ENCODE measurements at places on chromosomes 6 and 20.

DNA sequence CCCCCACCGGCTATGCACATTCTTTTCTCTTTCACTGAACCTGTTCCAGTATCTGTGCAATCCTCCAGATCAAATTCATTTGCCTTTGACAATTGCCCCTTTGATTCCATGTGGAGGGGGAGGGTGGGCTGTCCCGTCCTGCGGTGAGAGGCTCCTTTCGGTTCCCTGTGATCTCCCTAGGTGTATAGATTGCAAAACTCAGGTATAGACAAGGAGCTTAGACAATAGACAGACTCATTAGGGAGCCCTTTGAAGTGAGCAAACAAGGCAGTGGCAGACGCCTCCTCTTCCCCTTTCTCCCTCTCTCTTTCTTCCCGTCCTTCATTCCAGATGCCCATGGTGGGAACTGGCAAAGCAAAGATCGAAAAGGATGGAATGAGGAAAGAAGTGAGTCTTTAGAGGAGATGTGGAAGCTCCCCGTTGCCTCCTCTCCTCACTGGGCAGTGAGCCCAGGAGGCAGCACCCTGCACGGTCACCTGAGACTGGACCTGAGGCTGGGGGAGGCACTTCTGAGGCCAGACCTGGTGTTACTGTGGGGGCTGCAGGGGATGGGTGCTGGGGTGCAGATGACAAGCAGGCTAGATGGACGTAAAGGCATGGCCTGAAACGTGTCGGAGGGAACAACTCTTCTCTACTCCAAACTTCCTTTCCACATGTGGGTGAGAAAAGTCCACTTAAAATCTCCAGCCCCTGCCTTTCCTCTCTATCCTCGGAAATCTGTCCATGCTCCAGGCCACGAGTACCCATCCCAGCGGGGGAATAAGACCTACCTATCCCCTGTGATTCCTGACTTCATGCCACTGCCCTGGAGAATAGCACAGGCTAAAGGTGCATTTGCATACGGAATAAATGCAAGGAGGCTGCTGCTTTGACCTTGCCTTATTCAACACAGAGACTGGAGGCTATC lies 256.6 kb upstream of the FOXQ1 start:
- no peak for DNase-seq

DNA sequence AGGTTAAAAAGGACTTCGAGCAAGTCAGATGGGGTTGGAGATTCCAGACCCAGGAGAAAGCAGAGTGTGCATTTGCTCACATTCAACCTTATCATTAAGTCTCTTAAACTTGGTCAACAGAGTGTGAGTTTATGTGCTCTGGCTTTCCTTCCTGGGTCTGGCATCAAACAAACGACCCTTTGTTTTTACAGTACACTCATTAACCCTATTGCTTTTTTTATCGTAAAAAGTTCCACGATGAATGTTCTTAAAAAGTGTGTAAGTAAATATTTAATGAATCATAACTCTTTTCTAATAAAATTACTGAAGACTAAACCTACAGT lies 2.5 kb downstream of the FYN start:
- DNase-seq, result no peak

GRCh38 chr6:116189472-116189871 lies 63.5 kb upstream of the COL10A1 start:
- no peak for DNase-seq

GRCh38 chr6:35181308-35181932 lies 32.3 kb upstream of the SCUBE3 start:
- DNase-seq, result peak; percentile 70

GRCh38 chr6:87184762-87185250 lies 29.4 kb downstream of the ZNF292 start:
- no peak for DNase-seq

DNA sequence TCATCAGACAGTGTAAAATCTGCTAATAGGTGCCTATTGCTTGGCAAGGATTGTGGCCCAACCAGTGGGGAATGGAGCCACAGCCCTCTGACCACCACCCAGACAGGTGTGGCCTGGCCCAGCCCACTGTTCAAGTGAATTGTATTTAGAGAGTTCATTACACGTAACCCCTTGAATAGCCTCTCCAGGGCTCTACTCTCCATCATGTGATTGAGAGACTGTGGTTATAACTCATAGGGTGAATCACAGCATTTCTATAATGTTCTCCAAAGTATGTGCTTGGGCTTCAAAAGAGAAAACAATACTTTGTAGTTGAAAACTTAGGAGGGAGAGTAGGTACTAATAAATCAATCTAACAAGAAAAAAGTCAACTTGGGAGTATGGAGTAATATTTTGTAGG lies 38.4 kb downstream of the ALDH8A1 start:
- no peak for DNase-seq

- no peak for DNase-seq
Observed at GRCh38 chr6:33197431-33198048, 2.9 kb downstream of the RXRB start.

DNA sequence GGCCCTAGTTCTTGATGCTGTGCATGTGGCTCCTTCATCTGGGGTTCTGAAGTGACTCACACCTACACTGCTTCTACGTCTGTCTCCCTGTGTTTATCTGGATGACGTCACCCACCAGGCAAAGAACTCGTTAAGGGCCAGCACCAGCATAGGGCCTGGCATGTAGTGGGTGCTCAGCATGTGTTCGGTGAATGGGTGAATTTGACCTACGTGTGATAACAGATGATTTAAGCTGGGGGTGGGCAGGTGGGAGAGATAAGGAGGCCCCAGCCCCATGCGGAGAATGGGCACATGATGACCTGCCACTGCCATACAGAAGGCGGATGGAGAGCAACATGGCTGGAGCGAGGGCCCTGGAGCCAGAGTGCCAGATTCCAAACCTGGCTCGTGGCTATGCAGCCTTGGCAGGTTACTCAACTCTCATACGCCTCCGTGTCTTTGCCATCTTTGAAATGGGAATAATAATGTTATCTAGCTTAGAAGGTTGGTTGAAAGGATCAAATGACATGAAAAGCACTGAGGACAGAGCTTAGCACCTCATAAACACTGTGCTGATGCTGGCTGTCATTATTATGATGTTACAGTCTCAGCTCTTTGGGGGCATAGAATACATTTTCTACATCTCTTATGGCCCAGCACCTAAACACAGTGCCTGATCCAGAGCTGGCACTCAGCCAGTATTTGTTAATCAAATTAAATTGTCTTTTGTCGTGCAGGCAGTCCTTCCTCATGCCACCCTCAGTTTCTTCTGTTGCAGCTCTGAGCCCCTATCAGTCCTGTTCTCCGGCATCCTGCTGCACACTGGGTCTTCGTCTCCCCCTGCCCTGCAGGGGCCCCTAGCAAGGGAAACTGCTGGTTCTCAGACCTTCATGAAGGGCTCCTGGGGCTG lies 39.6 kb downstream of the VEGFA start:
- DNase-seq, result no peak

- no peak for DNase-seq
Observed at GRCh38 chr6:79520534-79520933, 16.7 kb downstream of the LCA5 start.

GRCh38 chr6:132490024-132490423 lies 22.9 kb downstream of the STX7 start:
- no peak for DNase-seq

- DNase-seq, result no peak
Observed at GRCh38 chr6:125341460-125341859, 39.7 kb upstream of the HDDC2 start.

DNA sequence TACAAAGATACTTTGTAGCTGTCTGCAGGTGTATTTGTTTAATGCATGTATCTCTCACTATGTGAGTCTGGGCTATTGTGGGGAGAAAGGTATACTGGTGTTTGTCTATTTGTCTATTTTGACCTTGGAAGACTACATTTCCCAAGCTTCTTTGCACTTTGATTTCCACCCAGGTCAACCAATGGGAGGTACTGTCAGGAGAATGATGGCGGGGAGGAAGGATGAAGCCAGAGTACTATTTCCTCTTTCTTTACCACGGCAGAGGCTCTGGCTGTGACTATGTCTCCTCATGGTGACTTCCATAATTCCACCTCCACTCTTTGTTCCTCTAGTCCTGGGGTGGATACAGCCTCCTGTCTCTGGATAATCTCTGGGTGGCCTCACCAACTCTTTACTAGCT lies 23.1 kb downstream of the LBP start:
- DNase-seq, result no peak

DNA sequence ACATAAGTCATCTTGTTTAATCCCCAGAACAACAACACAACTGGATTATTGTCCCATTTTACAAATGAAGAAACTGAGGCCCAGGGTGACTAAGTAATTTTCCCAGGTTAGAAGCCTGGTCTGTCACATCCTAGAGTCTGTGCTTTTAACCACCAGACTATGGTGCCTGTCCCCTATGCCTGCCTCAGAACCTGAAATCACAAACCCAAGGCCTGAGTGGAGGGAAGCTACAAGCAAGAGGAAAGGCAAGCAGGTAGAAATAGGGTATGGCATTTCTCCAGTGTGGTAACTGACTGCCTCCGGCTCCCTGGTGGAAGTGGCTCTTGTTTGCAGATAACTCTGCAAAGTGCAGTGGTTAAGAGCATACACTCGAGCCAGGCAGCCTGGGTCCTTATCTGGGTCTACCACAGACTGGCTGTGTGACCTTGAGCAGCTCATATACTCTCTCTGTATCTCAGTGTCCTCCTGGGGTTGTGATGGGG lies 2.5 kb downstream of the TMEM63B start:
- DNase-seq, result no peak

- no peak for DNase-seq
Observed at GRCh38 chr6:102848796-102849195, 1455.3 kb downstream of the GRIK2 start.

DNA sequence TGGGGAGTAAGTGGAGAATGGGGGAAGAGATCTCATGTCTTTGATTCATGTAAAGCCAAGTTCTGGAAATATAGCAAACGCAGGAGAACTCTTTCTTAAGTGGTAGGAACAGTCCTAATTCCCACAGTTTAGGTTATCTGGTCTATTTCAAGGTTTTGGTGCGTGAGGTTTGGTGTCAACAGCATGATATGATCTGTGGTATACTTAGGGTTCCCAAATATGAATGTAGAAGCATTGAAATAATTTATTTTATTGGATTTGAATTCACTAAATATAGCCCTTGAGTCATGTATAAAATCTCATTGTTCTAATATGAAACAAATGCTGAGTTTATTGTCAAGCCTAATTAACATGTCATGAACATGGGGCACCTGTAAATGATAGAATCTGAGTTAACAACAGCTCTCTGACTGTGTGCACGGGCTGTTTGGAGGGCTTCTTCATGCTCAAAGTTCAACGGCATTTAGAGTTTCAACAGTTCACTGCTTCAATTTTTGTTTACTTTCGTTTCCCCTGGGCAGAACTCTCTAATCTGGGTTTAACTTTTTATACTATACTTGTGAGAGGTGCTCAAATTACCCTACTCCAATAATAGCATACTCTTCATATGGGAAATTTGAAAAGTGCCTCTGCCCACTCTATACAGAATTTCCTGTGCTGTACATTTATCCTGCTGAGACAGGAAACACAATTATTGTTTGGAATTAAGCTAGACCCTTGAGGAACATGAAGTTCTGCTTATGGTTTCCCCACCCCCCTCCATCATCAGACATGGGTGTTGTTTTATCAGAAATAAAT lies 236.3 kb upstream of the ZNF217 start:
- no peak for DNase-seq

DNA sequence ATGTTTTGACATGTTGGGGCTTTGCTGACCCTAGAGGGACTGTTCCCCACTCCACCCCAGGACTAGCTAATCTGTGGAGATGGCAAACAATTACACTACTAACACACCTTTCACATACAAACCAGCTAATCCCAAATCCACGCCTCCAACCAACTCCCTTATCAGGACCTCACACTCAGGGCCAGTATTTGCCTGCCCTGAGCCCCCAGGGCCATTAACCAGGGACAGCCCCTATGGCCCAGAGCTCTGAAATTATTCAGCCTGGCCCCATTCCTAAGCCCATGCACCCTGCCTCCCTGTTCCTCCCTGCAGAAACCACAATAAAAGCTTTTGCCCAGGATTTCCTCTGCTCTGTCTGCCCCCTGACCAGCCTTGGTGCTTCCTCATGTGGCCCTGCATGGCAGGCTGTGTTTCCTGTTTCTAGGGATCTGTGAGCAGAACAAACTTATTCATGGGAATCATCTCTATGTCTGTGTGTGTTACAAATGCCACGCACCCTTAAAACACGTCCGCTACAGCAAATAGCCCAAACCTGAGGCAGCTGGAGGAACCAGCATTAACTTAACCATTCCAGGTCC lies 121.2 kb downstream of the PXDC1 start:
- no peak for DNase-seq

- no peak for DNase-seq
Observed at GRCh38 chr6:128754658-128755256, 128.2 kb upstream of the LAMA2 start.

DNA sequence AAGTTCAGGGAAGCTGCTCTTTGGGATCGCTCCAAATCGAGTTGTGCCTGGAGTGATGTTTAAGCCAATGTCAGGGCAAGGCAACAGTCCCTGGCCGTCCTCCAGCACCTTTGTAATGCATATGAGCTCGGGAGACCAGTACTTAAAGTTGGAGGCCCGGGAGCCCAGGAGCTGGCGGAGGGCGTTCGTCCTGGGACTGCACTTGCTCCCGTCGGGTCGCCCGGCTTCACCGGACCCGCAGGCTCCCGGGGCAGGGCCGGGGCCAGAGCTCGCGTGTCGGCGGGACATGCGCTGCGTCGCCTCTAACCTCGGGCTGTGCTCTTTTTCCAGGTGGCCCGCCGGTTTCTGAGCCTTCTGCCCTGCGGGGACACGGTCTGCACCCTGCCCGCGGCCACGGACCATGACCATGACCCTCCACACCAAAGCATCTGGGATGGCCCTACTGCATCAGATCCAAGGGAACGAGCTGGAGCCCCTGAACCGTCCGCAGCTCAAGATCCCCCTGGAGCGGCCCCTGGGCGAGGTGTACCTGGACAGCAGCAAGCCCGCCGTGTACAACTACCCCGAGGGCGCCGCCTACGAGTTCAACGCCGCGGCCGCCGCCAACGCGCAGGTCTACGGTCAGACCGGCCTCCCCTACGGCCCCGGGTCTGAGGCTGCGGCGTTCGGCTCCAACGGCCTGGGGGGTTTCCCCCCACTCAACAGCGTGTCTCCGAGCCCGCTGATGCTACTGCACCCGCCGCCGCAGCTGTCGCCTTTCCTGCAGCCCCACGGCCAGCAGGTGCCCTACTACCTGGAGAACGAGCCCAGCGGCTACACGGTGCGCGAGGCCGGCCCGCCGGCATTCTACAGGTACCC lies at the start of gene ESR1:
TSS of gene ESR1 (plus strand) at position 170 of the 858 bp plus-strand sequence. CDS start at position 401, 231 bp downstream.
- no peak for DNase-seq

DNA sequence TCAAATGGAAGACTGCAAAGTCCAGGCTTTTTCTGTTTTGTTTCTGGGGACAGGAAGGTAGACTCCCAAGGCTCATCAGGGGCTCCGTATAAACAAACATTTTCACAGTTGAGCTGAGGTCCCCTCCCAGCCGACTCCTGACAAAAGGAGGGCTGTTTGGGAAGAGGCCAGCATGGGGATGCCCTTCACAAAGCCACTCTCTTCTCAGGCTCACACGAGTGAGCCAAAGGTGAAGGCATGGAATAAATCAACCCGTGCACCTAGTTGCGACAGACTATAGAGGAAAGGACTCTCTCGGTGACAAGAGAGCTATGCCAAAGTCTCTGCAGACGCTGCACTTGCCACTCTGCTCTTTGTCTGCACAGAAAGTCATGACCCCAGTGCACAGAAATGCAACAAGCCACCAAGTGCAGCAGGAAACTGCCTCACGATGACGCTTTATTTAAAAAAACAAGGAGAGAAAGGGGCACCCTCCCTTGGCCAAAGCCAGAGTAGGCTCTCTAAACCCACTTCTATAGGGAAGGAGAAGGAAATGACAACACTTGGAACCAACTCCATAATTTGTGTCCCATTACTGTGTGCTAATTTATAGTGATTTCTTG lies 21.0 kb downstream of the JAG1 start:
- DNase-seq, result no peak
